Fibroblast of the conjunctiva (primary cell): ENCODE measurements at places on chromosomes 2 and 18.

GRCh38 chr2:159084384-159085370, 116.2 kb downstream of the TANC1 start:
- no peak for DNase-seq

DNA sequence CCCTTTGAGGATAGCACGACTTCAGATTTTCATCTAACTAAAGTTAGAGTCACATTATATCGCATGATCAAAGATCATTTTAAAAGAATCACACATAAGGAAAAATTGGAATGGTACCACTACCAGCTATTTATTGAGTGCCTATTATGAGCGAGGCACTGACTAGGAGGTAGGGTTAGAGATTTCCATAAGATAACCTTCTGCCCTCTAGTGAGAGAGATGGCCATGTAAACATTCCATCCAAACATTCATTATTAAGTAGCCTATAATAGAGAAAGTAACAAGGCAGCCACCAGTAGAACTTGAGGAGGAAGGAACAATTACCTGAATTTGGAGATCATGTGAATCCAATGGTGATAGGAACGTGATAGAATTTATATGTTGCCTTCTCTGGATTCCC, 25.4 kb upstream of the GLS start:
- DNase-seq = no peak

DNA sequence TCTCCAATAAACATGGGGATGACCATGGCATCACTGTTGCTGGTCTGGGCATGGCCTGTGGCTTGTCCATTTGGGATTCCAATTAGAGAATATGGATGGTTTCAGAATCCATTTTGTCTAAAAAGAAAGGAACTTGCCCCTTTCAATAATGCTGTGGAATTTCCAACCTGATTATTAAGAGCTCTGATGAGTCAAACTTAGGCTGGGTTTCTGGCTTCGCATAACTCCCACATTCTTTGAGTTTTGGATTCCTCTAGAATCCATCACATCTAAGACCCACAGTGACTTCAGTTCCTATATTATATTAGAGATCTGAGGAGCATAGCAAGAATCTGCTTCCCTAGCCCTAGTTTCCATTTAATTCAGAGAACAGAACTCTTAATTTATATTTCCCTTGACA, 531.5 kb downstream of the TNS1 start:
- DNase-seq = no peak

DNA sequence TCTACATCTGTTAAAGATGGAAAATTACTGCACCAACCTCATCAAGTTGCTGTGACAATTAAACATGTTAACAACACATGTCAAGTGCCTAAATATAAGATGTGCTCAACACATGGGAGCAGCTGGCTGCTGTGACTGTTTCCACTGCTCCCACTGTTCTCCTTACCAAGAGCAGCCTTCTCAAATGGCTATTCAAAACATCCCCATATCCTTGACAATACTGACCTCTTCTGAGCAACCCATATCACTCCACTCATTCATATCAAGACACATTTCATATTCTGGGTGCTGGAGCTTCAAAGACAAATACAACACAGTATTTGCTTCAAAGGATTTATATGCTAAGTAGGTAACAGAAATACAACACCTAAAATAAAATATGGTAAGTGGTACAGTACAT, 60.3 kb downstream of the PIAS2 start:
- DNase-seq = no peak

DNA sequence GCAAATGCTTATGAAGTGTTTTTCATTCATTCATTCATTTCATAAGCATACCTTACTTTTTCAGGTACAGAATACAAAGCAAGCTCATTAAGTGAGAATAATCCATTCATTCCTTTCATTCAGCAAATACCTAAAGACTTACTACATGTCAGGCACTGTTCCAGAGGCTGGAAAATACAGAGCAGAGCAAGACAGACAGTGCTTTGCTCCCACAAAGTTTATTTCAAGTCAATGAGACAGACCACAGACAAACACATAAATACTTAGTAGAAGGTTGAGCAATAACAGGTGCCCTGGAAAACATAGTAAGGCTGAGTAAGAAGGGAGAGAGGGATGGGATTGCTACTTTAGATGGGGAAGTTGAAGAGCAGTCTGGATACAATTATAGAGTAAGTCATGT, 309.8 kb downstream of the C1D start:
- DNase-seq = no peak

DNA sequence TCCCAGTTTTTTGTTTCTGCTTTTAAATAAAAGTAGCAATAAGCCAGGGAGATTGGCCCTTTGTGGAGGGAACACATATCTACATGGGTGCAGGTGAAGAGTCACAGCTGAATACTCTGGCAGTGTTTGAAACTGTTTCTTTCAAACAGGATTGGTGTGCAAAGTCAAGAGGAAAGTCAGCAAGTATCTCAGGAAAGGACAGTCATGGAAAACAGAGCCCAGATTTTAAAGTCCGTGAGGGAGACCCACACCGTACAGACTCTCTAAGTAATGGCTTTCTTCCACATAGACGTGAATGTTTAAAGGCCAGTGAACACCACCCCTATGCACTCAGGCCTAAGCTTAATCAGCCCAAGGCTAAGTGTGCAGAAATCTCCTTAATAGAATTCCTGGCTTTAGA, 95.3 kb downstream of the GFPT1 start:
- no peak for DNase-seq

DNA sequence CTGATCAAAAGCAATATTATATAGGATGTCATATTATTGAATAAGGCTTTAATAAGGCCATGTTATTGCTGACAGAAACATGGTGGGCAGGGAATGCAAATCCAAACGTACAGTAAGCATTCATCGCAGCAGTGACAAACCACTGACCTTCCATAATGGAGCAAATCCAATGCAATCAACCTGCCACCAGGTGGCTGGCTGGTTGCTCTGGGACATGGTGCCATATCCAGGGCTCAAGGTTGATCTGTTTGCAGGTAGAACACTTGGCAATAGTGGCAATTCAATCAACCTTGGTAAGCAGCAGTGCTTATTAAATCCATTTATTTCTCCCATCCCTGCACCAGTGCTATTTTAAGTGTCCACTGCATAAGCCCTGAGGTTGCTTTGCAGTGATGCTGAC, 75.4 kb downstream of the CERKL start:
- DNase-seq = no peak

DNA sequence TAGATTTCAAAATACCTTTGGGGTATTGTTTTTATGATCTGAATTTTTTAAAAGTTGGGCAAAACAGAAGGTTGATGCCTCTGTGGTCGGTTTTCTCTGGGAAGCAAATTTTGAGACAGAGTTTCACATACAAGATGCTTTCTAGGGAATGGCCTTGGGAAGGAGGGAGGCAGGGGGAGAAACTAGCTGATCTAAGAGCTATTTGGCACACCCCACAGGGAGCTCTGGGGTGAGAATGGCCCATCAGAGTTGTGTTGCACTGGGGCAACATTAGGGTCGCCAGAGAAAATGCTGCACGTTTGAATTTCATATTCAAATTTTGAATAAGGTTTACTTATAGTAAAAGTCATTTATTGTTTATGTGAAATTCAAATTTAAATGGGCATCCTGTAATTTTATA, 11.9 kb upstream of the ADAM23 start:
- DNase-seq = no peak

- DNase-seq = no peak
Observed at GRCh38 chr2:172462373-172462848, 35.0 kb downstream of the ITGA6 start.

GRCh38 chr2:207423886-207424285, 105.9 kb upstream of the CREB1 start:
- DNase-seq = no peak

DNA sequence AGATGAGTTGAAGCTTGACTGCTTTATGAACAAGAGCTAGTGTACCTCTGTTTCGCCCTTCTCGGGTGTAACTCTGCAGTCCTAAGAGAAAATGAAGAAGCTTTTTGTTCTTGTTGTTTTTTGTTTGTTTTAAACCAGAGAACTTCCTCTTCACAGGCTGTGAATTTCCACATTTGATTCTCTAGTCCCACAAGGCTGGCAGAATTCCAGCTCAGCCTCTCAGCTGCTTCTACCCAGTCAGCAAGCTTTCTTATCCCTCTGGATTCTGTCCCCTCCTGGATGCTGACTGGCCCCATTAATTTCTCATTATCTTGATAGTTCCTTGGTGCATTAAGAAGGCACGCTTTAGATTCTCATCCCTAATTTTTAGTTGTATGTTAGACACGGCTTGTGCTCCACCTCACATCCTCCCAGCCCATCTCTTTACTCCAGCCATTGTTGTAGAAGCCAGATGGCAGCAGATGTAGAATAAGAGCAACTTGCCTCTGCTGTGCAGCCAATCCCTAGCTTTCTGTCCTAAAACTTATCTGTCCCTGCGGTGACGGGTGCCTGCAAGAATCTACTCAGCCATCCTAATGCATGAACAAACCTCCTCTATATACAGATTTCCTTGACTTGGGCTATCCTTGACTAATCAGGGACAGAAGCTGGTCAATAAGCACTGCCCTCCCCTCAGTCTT, 12.3 kb upstream of the RESP18 start:
- no peak for DNase-seq

DNA sequence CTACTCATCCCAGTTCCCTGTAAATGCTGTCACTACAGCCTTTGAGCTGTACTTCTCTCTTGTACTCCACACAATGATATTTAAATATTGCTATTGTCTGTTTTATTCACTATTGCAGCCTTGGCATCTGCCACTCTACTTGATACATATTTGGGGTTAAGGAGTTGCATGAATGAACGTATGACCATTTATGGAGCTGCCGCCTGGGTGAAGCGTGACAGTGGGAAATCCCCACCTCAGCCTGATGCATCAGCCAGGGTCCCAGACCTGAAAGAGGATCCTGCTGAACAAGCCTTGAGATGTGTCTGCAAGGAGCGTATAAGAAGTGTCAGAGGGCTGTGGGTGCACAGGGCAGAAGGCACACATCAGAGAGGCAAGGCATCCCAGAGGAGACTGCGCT, 39.1 kb downstream of the MRPL35 start:
- DNase-seq = no peak
